Transverse colon (tissue), 4 donors: ENCODE measurements at places on chromosomes 12 and 14.

GRCh38 chr12:3520711-3521110 is 29.7 kb downstream of the PRMT8 start:
- no peak for DNase-seq

DNA sequence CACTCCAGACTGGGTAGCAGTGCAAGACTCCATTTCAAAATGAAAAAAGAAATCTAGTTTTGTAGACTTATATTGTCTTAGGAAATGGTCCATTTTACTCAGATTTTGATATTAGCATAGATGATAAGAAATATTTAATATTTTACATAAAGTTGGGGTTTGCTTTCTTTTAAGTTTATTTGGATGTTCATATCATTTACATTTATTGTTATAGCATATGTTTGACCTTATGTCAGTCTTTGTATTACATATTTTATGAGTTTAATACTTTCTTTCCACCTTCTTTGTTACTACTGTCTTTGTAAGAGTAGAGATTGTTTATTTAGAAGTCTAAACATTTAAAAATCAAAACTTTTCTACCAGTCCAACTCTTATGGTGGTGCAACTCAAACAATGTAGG is 162.7 kb upstream of the OTX2 start:
- DNase-seq: no peak

GRCh38 chr12:63845726-63846125 is 1.2 kb downstream of the SRGAP1 start:
- DNase-seq: peak; percentile 30

DNA sequence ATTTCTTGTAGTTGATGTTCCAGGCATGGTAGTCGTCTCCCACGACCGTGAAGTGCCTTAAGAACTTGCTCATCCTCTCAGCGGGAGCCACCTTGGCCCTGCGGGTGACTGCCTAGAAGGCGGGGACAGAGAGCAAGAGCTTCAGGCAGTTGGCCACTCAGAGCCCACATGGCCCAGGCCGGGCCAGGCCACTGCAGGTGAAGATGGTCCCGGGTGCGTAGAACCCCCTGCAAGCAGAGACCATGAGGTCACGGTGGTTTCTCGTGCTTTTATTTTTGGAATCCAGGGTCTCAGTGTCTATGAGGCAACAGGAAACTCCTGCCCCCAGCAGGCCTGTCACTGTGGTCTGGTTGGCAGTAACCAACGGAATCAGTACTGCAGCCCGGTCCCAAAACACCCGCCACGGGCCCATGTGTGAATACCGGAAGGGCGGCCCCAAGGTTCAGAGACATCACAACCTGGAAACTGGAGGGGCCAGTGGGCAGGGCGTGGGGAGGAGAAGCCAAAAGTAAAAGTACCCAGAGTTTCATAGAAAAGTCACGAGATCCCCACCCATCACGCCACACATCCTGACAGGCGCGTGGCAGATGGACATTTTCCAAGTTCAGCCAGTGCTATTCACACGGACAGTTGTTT is 27.5 kb downstream of the HVCN1 start:
- peak; percentile 66 for DNase-seq

DNA sequence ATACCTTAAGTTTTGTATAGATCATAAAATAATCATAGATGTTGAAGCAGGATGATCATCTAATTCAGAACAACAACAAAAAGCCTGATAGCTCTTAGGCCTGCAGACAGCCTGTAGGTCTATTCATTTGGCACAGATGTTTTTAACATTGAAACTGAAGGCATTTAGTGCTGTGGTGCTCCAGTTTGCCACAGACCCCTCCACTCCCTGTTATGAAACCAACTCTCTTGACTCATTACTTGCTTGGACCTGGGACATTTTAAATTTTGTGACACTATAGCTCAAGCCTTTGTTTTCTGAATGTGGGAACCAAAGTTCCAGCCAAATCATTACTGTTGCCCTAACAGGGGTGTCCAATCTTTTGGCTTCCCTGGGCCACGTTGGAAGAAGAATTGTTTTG is 9.1 kb downstream of the PRKCH start:
- no peak for DNase-seq

GRCh38 chr12:124675881-124676713 is 108.7 kb upstream of the NCOR2 start:
- DNase-seq: no peak

DNA sequence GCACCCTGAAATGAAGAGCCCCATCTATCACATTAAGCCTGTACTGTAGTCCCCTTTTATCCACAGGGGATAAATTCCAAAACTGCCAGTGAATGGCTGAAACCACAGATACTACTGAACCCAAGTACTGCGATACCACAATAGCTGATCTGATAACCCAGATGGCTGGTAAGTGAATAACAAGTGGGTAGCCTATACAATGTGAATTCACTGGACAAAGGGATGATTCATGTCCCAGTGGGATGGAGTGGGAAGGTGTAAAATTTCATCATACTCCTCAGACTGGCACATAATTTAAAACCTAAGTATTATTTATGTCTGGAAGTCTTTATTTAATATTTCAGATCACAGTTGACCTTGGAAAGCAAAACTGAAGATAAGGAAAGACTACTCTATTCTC is 201.3 kb downstream of the GPHN start:
- no peak for DNase-seq

- no peak for DNase-seq
Observed at GRCh38 chr14:85471744-85472143, 58.2 kb upstream of the FLRT2 start.

- DNase-seq: no peak
Observed at GRCh38 chr12:100576331-100577036, 3.0 kb downstream of the GAS2L3 start.

- no peak for DNase-seq
Observed at GRCh38 chr14:90678420-90678819, 137.8 kb downstream of the TTC7B start.

DNA sequence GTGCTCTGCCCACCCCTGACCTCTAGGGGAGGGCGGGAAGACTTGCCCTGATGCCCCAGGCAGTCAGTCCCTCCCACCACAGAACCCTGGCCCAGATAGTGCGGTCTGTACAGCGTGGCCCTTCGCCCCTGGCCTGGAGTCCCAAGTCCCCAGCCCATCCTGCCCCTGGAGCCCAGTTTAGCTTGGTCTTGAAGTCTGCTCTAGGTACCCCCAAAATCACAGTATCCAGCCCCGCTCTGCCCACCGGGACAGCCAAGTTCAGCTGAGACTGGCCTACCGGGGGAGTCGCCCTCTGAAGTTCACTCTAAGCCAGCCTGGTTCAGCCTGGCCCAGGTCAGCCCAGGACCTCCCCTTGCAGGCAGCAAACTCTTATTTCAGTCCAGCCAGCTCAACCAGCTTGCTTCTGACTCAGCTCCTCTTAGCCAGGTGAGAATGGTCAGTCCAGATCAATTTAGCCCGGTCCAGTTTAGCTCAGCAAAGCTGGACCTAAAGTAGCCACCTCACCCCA is 75.9 kb downstream of the TMEM121 start:
- no peak for DNase-seq

GRCh38 chr12:62724285-62724684 is 210.7 kb downstream of the PPM1H start:
- no peak for DNase-seq

- no peak for DNase-seq
Observed at GRCh38 chr12:124013073-124013472, 40.1 kb downstream of the ZNF664 start.

- peak; percentile 87 for DNase-seq
Observed at GRCh38 chr12:121797937-121798786, 4.7 kb upstream of the RHOF start.

DNA sequence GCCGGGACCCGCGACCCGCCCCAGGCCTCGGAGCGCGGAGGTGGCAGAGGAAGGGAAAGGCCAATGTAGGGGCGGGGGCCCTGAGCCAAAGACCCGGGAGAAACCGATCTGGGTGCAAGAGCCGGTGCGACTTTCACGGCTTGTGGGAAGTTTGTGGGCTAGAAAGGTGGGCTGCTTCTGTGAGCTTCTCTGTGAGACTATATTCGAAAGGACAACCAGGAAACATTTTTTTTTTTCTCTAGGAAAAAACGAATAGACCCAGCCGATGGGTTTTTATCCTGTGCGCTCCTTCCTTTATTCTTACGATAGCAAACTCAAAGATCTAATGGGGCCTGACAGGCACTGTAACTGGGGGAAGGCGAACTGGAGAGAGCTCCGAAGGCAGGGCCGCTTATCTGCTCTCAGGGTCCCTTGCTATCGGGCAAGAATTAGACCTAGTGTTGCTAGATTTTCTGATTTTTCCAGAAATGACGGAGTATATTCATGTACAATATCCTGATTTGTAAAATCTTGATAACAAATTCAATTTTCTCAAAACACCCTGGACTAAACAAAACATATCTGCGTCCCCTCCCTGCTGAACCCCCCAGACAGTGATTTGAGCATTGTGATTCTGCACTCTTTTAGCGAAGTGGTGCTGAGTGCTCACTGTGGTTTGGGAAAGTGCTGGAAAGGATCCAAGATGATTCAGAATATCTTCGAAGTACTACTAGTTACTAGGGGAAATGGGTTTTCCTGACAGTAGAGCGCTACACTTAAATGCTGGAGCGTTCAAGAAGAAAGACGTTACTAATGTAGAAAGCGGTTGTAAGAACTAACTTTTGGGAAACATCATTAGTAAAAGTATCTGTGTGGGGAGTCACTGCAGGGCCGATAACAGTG is 563 bp upstream of the STXBP6 start:
- DNase-seq: no peak

DNA sequence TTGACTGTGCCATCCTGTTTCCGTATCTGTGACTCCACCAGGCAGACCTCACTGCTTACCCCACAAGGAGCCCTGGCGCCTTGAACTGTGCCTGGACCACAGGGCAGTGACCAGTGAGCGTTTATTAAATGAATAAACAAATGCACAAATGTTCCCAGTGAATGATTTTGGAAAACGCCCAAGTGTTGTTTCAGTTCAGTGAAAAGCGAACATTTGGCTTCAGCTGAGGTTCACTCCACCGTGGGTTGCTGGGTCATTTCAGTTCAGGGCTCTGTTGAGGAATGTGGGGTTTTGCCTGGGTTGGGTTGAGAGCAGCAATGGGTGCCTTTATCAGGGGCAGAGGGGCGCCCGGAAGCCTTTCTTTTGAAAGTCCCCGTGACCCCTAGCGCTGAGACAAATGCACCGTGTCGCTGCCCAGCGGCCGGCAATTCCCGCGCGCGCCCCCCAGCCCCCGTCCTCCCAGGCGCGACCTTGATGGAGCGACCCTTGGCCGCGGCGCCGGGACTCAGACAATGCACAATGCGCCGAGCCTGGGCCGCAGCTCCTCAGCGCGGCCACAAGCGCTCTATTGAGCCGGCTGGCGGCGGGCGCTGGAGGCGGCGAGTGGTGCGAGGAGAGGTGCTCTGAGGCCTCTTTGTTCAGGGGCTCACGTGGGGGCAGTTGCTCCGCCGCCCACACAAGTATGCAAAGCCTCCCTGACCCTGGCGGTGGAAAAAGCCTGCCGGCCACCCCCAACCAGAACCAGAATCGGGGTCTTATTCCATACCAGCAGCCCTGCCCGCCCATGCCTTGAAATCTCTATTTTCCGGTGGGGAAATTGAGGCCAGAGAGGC is 40.5 kb upstream of the CLMN start:
- no peak for DNase-seq

DNA sequence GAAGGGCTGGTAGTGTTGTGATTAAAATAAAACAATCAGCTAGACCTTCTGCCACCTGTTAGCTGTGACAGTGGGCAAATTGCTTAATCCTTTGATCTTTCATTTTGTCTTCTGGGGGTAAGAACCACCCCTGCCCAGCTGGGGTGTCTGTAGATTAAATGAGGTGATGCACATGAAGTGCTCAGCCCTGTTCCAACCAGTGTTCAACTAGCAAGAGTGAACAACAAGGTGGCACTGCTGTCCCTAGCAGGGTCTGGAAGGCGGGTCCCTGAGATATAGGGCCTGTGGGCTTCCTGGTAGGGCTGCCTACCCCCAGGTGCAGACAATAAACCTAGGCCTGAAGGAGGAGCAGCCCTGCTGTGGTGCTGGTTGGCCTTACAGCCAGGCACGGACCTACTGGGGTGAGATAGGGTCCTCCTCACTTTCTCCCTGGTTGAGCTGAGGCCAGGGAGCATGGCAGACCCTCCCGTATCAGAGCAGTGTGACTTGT is 60.6 kb downstream of the ARL6IP4 start:
- DNase-seq: no peak

- no peak for DNase-seq
Observed at GRCh38 chr12:38759621-38760020, 145.8 kb downstream of the CPNE8 start.

GRCh38 chr12:67437011-67437410 is 167.9 kb downstream of the CAND1 start:
- no peak for DNase-seq

DNA sequence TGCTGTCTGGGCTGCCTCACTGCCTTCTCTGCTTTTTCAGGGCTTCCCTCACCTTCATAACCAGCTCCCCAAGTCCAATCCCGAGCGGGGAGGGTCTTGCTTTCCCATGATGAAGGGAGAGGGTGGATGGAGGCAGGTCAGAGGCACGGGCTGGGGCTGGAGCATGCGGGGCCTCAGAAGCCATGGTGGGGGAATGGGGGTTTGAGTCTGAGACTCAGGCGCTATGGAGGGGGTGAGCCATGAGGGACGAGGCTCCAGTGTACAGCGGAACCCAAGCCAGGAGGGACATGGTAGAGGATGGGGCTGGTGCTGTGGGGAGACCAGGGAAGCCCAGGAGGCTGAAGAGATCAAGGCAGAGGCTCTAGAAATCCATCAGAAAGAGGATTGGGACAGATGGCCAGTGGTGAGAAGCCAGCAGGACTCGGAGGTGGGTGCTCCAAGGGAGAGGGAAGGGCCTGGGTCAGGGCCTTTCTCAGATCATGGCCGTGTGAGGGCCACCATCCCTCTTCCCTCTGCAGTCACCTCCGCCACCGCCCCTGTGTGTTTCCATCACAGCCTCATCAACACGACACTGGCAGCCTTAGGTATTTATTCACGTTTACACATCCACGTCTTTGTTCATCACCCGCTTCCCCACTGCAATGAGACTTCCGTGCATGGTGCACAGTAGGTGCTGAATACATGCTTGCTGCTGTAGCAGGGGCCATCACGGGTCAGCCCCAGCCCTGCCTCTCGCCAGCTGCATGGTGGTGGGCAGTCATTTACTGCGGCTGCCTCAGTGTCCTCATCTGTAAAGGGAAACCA is 144.7 kb downstream of the ADGRD1 start:
- no peak for DNase-seq

GRCh38 chr12:101737476-101737875 is 1.8 kb downstream of the SYCP3 start:
- no peak for DNase-seq

GRCh38 chr12:50542448-50542847 is 37.7 kb downstream of the DIP2B start:
- DNase-seq: no peak

GRCh38 chr12:110860833-110861296 is 14.1 kb downstream of the CCDC63 start:
- no peak for DNase-seq
